NCI-H82 (cell line): ENCODE measurements at places on chromosomes 2 and 18.

- peak; percentile 46 for DNase-seq
Measured at GRCh38 chr2:10226038-10226724, 76.5 kb upstream of the HPCAL1 start.

DNA sequence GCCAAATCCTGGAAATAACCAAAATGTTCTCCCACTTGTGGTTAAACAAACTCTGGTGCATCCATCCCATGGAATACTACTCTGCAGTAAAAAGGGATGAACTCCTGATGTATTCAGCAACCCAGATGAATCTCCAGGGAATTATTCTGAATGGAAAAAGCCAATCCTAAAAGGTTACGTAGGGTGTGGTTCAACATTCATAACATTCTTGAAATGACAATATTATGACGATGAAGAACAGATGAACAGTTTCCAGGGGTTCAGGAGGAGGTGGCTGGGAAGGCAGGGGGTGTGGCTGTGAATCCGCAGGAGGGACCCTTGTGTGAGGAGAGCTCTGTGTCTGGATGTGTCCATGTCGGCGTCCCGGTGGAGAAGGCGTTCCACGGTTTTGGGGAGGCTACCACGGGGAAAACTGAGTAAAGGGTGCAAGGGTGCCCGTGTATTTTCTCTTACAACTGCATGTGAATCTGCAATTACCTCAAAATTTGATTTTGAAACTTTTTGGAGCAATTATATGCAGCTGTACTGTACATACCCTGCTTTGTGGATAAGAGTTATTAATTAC lies 47.3 kb downstream of the KCNG2 start:
- no peak for DNase-seq

DNA sequence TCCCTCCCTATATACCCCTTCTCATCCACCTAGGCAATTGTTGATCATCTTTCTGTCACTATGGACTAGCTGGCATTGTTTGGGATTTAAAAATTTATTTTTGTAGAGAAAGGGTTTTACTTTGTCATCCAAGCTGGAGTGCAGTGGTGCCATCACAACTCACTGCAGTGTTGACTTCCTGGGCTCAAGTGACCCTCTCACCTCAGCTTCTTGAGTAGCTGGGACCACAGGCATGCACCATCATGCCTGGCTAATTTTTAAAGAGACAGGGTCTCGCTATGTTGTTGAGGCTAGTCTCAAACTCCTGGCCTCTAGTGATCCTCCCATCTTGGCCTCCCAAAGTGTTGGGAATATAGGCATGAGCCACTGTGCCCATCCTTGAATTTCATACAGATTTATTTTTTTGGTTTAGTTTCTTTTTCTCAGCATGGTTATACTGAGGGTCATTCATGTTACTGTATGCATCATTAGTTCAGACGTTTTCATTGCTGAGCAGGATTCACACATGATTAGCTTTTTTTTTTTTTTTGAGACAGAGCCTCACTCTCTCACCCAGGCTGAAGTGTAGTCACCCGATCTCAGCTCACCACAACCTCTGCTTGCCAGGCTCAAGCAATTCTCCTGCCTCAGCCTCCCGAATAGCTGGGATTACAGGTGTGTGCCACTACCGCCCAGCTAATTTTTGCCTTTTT lies 8.6 kb upstream of the PCARE start:
- DNase-seq = no peak

GRCh38 chr2:149409506-149409905 lies 79.1 kb downstream of the LYPD6 start:
- no peak for DNase-seq

GRCh38 chr2:86790676-86791572 lies at the start of gene CD8A:
Gene CD8A (minus strand): TSS chr2:86790913. CDS start chr2:86790825, 88 bp downstream.
- peak; percentile 31 for DNase-seq

GRCh38 chr2:56017784-56018183 lies 94.2 kb upstream of the EFEMP1 start:
- peak; percentile 89 for DNase-seq

DNA sequence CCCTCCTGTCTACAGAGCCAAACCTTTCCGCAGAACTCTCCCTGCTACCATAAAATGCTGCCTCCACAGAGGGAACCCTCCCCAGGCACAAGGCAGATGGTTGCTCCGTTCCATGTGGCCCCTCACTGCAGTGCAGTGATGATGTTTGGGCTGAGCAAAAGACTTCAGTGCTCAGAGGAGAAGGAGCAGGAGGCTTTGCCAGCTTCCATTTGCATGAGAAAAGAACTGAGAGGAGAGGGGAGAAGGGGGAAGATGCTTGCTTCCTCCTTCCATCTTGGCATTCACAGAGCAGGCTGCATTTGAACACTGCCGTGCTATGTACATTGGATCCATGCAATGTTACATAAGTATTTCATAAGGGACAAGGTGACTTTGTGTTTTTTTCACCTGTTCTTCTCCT lies 46.6 kb upstream of the TMEM200C start:
- no peak for DNase-seq

GRCh38 chr2:85502720-85503119 lies 36.2 kb upstream of the MAT2A start:
- no peak for DNase-seq

- no peak for DNase-seq
Measured at GRCh38 chr2:197128126-197128525, 182.5 kb downstream of the ANKRD44 start.

GRCh38 chr18:36130883-36131653 lies 1.4 kb downstream of the ELP2 start:
- DNase-seq = peak; percentile 4

DNA sequence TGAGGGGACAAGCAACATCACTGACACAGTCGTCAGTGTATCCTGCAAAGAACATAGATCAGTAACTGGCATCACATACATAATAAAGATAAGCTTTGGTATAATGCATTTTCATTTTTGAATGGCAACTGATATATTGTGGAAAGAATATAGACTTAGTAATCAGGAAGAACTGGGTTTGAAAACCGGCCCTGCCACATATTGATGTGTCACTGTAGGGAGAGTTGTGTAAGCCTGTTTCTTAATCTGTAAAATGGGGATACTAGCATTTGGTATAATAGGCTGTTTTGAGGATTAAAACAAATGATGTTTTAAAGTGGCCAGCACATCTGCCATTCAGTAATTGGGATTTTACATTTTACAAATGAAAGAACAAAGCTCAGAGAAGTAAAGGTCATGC lies 277.8 kb upstream of the CNTNAP5 start:
- peak; percentile 89 for DNase-seq

GRCh38 chr18:63702660-63703059 lies at the start of gene SERPINB11:
Gene SERPINB11 (plus strand): TSS chr18:63702960. CDS start chr18:63710194, 7,234 bp downstream.
- no peak for DNase-seq

- no peak for DNase-seq
Measured at GRCh38 chr2:155498106-155498505, 799.6 kb downstream of the KCNJ3 start.

GRCh38 chr2:71923887-71924533 lies 223.7 kb downstream of the CYP26B1 start:
- DNase-seq = peak; percentile 84

GRCh38 chr2:287911-288757 lies at the start of gene ALKAL2:
Gene ALKAL2 (minus strand): TSS chr2:288091. CDS start chr2:287835, 256 bp downstream.
- DNase-seq = no peak

GRCh38 chr2:162266460-162266760 lies 23.2 kb upstream of the FAP start:
- DNase-seq = no peak

DNA sequence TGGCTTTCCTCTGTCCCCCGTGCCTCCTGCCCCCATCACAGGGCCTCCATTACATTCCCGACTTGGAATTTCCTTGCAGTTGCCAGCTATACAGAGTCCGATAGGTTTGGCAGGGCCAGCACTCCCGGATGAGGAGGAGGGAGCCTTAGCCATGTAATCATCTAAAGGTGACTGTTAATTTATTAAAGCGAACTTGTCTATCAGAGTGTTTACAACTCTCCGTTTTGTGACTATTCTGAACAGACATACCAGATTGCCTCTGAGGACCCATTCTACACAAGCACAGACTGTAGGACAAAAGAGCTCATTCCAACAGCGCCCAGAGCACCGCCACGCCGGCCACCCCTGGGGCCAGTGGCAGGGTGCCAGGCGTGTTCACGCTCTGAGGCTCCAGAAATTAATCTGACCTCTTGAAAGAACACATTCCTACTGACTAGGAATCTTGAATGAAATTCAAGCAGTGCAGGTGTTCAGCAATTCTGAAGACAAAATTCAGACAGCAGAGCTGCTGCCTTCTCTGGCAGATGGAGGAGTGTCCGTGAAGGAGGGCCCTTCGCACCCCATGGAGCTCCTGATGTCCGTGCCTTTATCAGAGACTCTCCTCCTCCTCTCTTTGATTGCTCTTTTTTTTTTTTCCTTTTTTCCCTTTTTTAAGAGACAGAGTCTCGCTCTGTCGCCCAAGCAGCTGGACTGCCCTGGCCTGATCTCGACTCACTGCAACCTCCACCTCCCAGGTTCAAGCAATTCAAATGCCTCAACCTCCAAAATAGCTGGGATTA lies 58.1 kb upstream of the RALBP1 start:
- DNase-seq = no peak

GRCh38 chr2:32135409-32135808 lies 30.3 kb upstream of the SLC30A6 start:
- DNase-seq = no peak

- DNase-seq = no peak
Measured at GRCh38 chr2:77395011-77395410, 127.2 kb downstream of the LRRTM4 start.

- no peak for DNase-seq
Measured at GRCh38 chr18:8412117-8412516, 197.1 kb upstream of the RAB12 start.

DNA sequence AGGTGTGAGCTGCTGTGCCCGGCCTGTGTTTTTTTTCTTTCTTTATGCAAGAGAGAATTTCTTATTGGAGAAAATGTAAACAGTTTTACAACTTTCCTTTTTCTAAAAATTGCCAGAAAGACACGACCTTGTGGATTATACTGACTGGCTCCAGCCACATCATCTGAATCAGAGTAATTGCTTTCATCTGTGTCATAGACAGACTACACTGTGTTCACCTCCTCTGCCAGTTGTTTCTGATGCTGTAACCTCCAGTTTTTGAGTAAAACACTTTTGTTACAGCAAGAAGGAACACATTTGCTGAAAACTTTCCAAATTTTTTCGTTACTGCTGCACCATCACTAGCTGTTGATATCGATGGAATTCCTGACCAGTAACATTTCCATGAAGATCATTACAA lies 43.9 kb upstream of the PLEKHM3 start:
- DNase-seq = no peak

GRCh38 chr18:12741351-12741750 lies 38.5 kb downstream of the PSMG2 start:
- DNase-seq = no peak

GRCh38 chr18:80041424-80041823 lies 7.2 kb downstream of the RBFA start:
- DNase-seq = no peak

- DNase-seq = no peak
Measured at GRCh38 chr2:52960881-52961280, 806.7 kb upstream of the CHAC2 start.

GRCh38 chr2:129759472-129760010 lies 219.9 kb upstream of the RAB6C start:
- DNase-seq = no peak

- DNase-seq = no peak
Measured at GRCh38 chr2:231761735-231762134, 19.3 kb downstream of the PDE6D start.

GRCh38 chr2:173557497-173557896 lies 202.8 kb downstream of the CDCA7 start:
- DNase-seq = no peak

DNA sequence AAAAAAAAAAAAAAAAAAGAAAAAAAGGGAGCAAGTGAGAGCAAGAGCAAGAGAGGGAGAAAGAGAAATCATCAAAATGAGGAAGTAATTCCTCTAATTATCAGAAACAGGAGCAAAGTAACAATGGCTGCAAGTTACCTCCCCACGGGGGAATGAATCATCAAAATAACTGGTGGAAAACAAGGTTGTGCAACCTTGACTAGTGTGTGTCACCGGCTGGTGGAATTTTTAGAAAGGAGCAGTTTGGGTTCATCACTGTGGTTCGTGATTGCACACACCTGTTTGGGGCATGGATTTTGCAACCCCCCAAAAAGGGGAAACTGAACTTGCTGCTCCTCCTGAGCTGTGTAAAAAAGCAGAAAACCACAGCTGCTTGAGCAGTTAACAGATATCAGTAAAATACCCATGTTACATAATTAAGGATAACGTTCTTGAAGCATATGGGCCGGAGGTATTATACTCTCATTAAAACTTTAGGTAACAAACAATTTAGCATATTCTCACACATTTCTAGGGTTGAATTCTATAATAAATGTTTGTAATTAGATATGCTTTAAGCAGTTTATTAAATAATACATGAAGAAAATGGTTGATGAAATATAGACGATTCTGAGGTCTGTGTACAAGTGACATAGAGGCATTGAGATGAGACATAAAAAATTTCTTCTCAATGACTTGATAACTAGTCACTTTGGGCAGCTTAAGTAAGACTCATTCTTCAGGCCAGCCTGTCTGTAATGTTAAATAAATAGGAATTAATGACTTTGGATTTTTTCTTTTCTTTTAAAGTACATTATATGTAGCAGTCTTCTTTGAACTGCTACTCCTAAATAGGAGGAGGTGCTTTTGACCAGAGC lies 184.2 kb upstream of the ZEB2 start:
- DNase-seq = no peak

- DNase-seq = no peak
Measured at GRCh38 chr2:41482659-41483058, 565.2 kb upstream of the PKDCC start.

DNA sequence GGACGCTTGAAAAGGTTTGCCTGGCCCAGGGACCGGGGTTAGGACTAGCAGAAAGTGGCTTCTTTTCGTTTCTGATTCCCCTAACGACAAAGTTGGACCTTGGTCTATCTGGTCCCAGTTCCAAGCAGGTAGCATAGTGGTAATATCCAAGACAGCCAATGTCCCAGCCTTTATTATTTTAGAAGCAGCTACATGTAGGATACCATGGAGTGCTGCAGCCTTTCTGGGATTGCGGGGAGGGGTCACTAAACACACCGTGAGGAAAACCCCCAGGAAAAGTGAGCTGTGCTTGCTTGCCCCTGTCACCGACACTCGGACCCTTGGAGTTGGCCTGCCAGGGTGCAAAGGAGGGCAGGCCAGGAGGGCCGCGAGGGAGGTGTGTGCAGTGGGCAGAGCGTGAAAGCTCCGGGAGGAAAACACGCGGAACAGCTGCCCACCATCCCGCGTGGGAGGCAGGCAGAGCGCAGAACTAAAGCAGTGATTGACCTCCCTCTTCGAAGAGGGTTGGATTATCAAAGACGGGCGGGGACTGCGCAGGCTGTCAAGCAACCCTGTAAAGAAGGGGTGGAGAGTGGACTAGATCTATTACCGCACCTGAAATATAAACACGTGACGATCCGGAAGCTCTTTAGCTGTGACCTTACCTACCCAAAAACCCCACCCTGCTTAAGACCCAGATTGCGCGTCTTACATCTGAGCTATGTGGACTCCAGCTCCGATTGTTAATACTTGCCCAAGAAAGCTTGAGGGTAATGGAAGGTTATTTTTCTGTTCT lies 624 bp upstream of the MAP4K3 start:
- DNase-seq = peak; percentile 89
